ENCODE measurements at places on chromosomes 4 and X. TPM values are rescaled to one million over a fixed set of nuclear protein-coding genes. Genes with fewer than 3 reads are reported as not detected.

DNA sequence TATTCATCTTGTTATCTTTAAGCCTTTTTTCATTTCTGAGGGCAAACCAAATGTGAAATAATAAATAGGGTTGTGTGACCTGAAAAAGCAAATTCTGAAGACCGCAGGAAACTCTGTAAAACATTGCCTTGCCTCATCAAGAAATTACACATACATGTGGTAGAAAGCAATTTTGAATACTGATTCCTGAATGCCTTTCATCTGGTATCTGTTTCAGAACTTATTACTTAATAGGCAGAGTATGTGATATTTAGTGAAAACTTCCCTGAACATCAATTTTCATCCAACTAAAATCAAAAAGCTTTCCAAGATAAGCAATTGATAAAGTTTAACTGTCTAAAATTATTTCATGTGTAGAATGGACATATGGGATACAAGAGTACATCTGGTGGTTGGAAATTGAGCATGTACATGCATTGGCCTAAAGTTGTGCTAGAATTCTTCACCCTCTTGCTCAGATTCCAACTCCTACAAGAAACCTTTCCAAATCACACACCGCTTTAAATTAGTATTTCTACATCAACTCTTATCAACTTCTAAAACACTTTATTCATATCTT is 606.0 kb upstream of the LCORL start:
- DNase-seq = no peak

DNA sequence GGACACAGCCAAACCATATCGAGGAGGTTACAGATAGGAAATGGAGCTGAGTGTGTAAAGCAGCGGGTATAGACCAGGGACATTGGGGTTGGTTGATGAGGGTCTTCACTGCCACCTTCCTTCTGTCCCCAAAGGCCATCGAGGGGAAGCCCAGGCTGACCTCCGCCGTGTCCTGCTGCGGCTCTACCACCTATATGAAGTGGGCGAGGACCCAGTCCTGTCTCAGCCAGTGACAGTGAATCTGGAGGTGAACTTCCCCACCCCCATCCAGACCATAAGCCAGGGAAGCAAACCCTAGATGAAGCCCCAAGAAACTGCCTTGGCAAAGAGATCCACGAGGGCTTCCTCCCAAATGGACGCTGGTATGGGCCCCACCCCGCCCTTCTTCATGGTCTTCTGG is 23.2 kb upstream of the MRFAP1 start:
- no peak for DNase-seq

DNA sequence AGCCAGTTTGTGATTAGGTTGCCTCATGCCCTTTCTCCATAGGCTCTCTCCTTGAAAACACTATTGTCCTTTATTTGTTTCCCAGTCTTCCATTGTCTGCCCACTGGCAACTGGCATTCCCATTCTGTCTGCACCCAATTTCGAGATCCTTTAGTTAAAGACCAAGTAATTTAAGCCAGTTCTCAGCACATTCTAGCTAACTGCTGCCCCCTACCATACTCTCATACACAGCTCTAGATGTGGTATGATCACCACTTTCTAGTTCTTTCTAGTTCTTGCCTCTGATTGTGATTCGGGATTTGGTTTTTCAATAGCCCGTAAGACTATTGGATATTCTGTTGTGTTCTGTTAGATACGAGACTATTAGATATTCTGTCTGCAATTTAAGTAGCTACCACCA is 135.8 kb upstream of the TRPC5 start:
- no peak for DNase-seq

SMIM31 gene
- total RNA-seq = not detected

GRCh38 chr4:6893449-6894085 is 16.1 kb upstream of the TBC1D14 start:
- DNase-seq = peak; percentile 88

DNA sequence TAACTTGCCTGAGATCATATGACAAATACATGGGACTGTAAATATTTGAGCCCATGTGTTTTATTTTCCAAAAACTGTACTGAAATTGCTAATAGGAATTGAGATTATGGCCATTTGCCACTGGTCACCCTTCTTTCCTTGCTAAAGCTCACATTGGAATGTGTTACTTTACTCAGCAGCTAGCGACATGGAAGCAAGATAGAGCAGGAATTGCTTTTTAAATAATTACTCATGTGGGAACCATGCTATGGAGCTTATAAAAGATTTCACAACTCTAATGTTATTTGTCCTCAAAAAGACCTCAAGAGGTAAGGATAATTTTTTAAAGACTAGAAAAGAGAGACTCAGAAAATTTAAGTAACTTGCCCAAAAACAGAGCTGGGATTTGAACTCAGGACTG is 48.8 kb upstream of the AFAP1 start:
- no peak for DNase-seq

DNA sequence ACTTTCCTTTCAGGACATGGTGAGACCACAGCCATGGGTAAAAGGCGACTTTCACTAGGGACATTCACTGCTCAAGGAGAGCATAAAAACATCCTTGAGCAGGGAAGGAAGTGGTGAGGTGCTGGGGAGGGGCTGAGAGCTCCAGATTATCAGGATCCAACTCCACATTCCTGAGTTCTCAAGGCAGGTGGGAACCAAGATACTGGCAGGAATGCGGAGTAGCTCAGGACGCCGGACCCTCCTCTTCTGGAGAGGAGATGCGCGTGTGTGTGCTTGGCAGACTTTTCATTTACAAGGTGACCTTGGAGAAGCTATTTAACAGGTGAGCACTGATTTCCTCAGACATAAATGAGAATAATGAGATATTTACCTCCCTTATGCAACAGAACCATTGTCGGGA is 41.3 kb upstream of the TXK start:
- DNase-seq = no peak

APLN gene
- total RNA-seq = 0.36 TPM

GRCh38 chr4:71604785-71605184 is 179.1 kb downstream of the GC start:
- DNase-seq = no peak

CDKL2 gene
- 3.6 TPM for total RNA-seq

DNA sequence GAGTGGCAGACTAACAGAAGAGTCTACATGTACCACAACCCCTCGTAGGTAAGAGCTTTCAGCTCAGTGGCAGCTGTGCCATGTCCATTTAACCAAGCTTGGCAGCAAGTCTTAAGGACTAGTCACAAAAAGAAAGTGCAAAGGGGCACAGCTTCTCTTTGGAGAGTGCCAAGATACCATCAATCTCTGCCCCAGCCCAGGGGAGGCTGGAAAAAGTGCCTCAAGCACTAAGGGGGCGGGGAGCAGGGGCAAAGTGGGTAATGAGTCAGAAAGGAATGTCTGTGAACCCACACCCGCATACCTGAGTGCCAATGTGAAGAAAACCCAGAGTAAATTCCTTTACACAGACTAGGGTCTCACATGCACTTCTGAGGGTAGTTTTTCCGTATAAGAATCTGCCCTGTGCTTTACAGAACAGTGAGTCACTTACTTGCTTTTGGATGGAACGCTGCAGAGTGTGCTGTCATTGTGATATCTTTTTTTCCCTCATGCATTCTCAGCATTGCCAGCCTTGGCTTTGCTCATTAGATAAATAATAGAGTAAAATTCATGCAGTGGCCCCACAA is 219.8 kb downstream of the ZNF674 start:
- peak; percentile 87 for DNase-seq
